ENCODE measurements at places on chromosomes 16 and 17. TPM values are rescaled to one million over a fixed set of nuclear protein-coding genes. Genes with fewer than 3 reads are reported as not detected.

DNA sequence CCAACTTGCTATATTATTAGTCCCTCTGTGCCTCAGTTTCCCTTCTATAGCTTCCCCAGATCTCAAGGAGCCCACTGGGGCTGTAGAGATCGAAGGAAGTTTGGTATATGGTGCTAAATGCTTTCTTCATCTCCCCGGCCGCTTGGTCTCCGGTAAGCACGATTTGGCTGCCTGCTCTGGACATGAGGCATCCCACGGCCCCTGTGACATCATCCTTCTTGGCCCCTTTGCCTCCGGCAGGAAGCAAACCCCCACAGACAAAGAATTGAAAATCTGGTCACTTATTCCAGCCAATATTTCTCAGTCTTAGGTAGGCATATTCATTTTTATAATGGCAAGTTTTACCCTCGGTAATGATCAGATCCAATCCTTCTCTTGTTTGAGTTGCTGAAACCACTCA lies 65.8 kb downstream of the WSCD1 start:
- no peak overlapping the region for H3K4me3 ChIP-seq
- H3K36me3 ChIP-seq: no peaks in the 10 kb centered on the region
- no peaks in the 10 kb centered on the region for H3K4me1 ChIP-seq
- DNase-seq: no peak
- H3K27ac ChIP-seq: no peak overlapping the region

GRCh38 chr16:86065711-86066110 lies 166.7 kb downstream of the IRF8 start:
- no peaks in the 10 kb centered on the region for H3K27me3 ChIP-seq
- H3K36me3 ChIP-seq: no peaks in the 10 kb centered on the region
- H3K4me3 ChIP-seq: no peak overlapping the region

- no peak for DNase-seq
- no peak overlapping the region for H3K4me3 ChIP-seq
- H3K36me3 ChIP-seq: peaks cover 6% of the 10 kb centered on the region
Observed at GRCh38 chr17:67238991-67239390, 6.0 kb downstream of the HELZ start.

DNA sequence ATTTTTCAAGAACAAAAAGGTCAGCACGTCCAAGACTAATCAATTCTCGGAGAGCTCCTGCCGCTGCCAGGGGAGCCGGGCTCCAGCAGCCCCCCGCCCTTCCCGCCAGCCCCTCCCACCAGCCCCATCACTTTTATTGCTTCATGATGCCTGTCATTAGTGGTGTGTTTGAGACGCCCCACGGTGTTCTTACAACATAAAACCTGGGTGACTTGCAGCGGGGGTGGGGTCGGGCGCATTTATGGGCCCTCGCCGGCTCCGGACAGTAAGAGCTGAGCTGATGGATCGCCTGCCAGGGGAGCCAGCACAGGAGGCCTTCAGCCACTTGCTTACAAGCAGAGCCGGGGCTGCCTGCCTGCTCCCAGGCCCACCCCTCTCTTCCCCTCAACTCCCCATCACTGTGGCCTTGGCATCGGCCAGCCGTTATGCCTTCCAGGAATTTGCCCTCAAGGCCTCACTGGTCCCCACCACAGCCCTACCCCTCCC lies 82.9 kb upstream of the CBX4 start:
- no peak overlapping the region for H3K27ac ChIP-seq
- DNase-seq: peak; percentile 71
- no peaks in the 10 kb centered on the region for H3K36me3 ChIP-seq
- no peak overlapping the region for H3K4me3 ChIP-seq

DNA sequence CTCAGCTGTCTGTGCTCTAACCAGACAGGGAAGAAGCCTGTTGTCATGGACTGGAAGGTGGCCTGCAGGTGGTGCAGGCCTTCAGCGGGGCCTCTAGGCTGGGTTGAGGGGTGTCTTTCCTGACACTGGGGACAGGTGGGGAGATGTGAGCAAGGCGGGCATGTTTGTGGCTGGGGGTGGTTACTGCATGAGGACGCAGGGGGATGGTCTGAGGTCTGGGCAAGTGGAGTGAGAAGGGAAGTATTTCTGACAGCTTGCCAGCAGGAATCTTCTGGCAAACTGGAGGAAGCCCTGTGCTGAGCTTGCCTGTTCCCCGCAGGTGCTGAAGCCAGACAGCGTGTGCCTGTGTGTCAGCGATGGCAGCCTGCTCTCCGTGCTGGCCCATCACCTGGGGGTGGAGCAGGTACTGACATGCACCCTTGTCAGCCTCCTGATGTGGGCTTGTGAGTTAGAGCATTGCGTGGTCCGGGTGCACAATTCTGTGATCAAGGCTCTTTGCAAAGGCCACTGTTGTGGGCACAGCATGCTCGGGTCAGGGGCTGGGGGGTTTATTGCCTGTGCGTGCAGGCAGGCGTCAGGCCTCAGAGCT lies 36.2 kb downstream of the PRMT7 start:
- H3K4me1 ChIP-seq: no peaks in the 10 kb centered on the region

DNA sequence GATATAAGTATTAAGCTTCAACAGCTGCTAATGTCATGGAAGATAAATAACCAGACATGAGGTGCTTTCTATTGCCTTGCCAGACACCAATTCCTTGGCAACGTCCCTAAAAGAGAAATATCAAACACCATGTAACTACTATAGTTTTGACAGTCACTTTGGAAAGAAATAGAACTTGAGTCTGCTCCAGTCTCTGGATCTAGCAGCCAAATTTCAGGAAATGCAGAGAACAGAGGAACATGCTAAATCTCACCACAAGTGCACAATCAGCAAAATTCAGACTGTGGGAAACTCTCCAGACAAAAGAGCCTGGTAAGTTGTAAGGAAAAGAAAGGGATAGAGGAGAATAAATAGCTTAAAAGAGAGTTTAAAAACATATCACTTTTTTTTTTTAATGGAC lies 28.4 kb upstream of the TANC2 start:
- H3K4me3 ChIP-seq: no peak overlapping the region
- H3K4me1 ChIP-seq: no peaks in the 10 kb centered on the region
- no peaks in the 10 kb centered on the region for H3K27me3 ChIP-seq
- H3K36me3 ChIP-seq: no peaks in the 10 kb centered on the region
- no peak for DNase-seq

DNA sequence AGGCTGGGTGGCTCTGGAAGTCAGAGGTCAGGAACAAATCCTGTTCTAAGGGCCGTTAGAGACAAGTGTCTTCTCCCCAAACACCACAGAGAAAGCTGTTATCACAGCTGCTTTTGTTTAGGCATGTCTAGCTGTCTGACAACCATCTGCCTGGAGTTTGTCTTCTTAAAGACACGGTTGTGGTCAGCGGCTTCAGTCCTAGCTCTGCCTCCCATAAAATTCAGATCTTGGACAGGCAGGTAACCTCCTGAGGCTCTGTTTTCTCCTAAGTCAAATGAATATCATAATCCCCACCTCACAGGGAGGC lies 2.3 kb upstream of the ITGA3 start:
- H3K27ac ChIP-seq: peak overlapping the region; percentile 54
- no peak overlapping the region for H3K4me3 ChIP-seq
- H3K4me1 ChIP-seq: peaks cover 10% of the 10 kb centered on the region
- no peak for DNase-seq
- no peaks in the 10 kb centered on the region for H3K27me3 ChIP-seq

- H3K36me3 ChIP-seq: no peaks in the 10 kb centered on the region
- no peaks in the 10 kb centered on the region for H3K4me1 ChIP-seq
- DNase-seq: peak; percentile 85
- H3K27ac ChIP-seq: no peak overlapping the region
- no peak overlapping the region for H3K4me3 ChIP-seq
- no peaks in the 10 kb centered on the region for H3K27me3 ChIP-seq
Observed at GRCh38 chr17:882827-883585, 96.6 kb downstream of the NXN start.

DNA sequence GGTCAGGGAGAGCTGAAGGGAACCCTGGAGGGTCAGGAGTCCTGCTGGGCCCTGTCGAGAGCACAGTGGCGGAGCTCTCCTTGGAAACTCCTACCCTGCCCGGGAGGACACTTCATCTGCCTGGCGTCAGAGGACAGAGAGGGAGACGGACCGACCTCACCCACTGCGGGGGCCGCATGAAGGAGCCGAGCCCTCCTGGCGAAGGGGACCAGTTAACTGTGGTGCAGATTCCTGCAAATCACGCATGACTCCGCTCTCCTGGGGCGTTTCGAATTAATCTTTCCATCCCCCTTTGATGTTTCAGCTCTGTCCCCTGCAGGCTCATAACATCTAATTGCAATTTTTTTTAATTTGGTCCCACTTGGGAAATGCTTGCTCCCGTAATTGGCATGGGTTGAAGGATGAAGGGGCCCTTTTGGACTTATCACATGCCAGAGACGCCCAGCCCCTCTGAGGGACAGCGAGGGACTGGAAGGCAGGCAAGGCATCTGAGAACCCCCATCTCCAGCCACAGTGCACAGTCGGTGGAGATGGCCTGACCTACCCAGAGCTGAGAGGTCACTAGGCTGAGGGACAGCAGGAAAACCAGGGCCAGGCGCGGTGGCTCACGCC lies 26.5 kb downstream of the RPH3AL start:
- H3K4me3 ChIP-seq: no peak overlapping the region
- H3K27ac ChIP-seq: no peak overlapping the region
- no peak for DNase-seq

DNA sequence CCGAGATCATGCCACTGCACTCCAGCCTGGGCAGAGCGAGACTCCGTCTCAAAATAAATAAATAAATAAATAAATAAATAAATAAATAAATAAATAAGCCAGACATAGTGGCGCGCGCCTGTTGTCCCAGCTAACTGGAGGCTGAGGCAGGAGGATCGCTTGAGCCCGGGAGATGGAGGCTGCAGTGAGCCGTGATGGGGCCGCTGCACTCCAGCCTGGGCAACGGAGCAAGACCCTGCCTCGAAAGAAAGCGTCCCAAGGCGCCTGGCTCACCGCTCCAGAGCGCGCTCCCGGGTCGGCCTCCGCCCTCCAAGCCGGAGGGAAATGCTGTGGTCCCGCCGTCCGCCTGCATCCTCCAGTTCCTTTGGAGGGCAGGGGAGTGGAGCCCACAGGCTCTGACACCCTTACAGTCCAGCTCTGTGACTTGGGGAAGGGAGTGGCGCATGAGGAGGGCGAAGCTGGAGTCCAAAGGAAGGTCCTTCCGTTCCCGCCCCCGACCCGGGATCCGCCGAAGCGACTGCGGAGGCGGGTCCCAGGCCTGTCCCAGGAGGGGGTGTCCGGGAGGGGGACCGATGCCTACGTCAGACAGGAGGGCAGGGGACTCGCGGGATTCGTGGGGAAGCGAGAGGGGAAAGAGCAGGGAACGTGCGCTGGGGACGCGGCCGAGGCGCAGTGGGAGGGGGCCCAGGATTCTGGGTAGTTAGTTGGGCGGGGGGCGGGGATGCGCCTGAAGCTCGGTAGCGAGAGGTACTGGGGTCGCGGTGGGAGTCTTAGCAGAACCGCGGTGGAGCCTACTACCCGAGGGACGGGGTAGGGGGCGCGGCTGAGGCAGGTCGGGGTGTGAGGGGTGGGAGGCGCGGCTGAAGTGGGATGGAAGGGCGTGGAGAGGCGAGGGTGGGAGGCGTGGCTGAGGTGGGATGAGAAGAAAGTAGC lies 8.4 kb upstream of the TRPV2 start:
- H3K36me3 ChIP-seq: no peaks in the 10 kb centered on the region
- no peaks in the 10 kb centered on the region for H3K27me3 ChIP-seq
- H3K4me3 ChIP-seq: peak overlapping the region; percentile 47
- peak; percentile 86 for DNase-seq
- H3K4me1 ChIP-seq: peaks cover 5% of the 10 kb centered on the region

GRCh38 chr16:35102780-35103403 lies 1643.5 kb downstream of the TP53TG3F start:
- H3K27me3 ChIP-seq: no peaks in the 10 kb centered on the region
- no peaks in the 10 kb centered on the region for H3K4me1 ChIP-seq
- no peak overlapping the region for H3K4me3 ChIP-seq
- no peak overlapping the region for H3K27ac ChIP-seq

DNA sequence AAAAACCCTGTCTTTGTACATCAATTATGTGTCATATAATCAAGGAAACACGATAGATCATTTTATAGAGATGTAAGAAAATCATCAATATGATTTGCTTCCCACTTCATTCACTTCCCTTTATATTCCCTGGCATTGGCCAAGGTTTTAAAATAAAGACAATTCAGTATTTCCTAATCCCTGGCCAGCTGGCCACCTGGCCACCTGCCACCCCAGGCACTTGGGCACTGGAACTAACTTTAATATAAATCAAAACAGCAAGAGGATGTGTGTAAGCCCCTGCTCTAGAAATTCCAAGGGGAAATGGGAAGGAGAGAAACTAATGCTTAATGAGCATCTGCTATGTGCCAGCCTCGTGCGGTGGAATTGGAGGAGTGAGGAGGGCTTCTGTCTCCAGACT lies 58.6 kb upstream of the TOB1 start:
- no peak overlapping the region for H3K27ac ChIP-seq
- H3K4me3 ChIP-seq: no peak overlapping the region
- DNase-seq: no peak
- H3K4me1 ChIP-seq: peaks cover 14% of the 10 kb centered on the region
- H3K27me3 ChIP-seq: no peaks in the 10 kb centered on the region

DNA sequence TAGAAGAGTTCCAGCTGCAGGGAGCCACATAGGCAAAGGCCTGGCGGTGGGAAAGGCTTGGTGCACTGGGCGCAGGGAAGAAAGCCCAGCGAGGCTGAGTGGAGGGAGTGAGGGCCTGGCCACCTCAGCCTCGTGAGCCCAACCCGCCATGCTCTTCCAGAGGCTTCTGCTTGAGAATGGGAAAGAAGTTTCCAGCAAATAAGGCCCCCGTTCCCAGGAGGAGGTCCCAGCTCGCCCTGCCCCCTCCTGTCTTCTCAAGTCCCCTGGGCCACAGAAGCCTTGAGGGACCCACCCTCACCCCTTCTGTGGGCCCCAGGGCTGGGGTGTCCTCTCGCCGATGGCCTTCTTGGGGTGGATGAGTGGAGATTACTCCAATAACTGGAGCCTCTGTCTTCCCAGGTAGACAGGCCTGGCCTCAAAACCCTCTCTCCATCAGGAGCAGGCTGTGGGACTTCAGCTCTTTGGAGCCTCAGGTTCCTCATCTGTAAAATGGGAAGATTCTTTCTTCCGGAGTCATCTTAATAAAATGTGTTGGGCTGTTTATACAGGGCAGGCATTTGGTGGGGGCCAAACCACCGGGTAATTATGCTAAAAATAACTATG lies 933 bp upstream of the SNN start:
- H3K27ac ChIP-seq: no peak overlapping the region
- no peak overlapping the region for H3K4me3 ChIP-seq
- peak; percentile 58 for DNase-seq
- H3K36me3 ChIP-seq: no peaks in the 10 kb centered on the region
- no peaks in the 10 kb centered on the region for H3K27me3 ChIP-seq
- no peaks in the 10 kb centered on the region for H3K4me1 ChIP-seq

DNA sequence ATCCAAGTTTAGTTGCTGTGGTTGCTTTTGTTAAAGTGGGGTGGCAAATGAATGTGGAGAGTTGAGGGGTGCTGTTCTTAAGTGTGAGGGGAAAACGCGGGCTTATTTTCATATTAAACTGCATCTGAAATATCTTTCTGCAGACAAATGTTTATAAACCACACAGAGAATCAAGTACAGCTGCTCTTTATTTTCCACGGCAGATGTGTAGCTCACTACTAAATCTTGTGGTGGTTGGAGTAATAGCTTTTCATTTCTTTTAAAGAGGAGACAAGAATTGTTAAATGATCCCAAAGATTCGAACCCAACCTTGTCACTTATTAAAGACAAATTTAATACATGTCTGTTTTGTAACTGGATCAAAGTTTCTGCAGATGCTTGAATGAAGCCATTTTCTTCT lies 2.1 kb downstream of the CLTC start:
- DNase-seq: no peak
- no peak overlapping the region for H3K27ac ChIP-seq
- H3K36me3 ChIP-seq: no peaks in the 10 kb centered on the region
- H3K4me1 ChIP-seq: peaks cover 50% of the 10 kb centered on the region

Gene BAHCC1
- 20.5 TPM for total RNA-seq

Gene ATP5PD
- total RNA-seq: 261 TPM

Gene TERB1
- total RNA-seq: 0.19 TPM

Gene CRYBA1
- not detected for total RNA-seq

Gene ALOX12
- total RNA-seq: not detected

Gene CCL17
- total RNA-seq: 1.5 TPM

Gene GP1BA
- total RNA-seq: not detected
